GM12865 (cell line): ENCODE measurements at places on chromosomes 2 and 18.

- no peak for DNase-seq
These were observed 2.6 kb downstream of the RBMS1 start for GRCh38 chr2:160490733-160491685.

GRCh38 chr2:70855667-70856066, 20.1 kb upstream of the CD207 start:
- no peak for DNase-seq

- DNase-seq = no peak
These were observed 67.6 kb downstream of the TRAPPC8 start for GRCh38 chr18:31875301-31875700.

- no peak for DNase-seq
These were observed 7.3 kb downstream of the TNFRSF11A start for GRCh38 chr18:62332431-62332830.

- DNase-seq = no peak
These were observed 113.4 kb downstream of the ZBTB7C start for GRCh38 chr18:48295586-48296311.

- no peak for DNase-seq
These were observed 140.8 kb upstream of the SLC1A4 start for GRCh38 chr2:64848363-64848762.

- no peak for DNase-seq
These were observed 604 bp downstream of the COQ10B start for GRCh38 chr2:197453914-197454398.

DNA sequence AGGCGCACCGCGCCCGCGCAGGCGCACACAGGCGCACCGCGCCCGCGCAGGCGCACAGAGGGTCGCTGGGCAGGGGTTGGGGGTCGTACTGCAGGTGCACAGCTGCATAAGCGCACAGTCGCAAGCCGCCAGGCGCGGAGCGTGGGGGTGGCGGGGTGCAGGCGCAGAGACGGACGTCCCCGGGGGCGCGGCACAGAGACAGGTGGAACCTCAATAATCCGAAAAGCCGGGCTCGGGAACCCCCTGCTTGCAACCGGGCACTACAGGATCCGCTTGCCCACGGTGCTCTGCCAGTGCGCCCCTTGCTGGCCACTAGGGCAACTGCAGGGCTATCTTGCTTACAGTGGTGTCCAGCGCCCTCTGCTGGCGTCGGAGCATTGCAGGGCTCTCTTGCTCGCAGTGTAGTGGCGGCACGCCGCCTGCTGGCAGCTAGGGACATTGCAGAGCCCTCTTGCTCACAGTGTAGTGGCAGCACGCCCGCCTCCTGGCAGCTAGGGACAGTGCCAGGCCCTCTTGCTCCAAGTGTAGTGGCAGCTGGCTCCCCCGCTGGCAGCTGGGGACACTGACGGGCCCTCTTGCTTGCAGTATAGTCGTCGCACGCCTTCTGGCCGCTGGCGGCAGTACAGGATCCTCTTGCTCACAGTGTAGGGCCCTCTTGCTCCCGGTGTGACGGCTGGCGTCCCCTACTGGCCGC, 34.9 kb downstream of the FAM110C start:
- peak; percentile 45 for DNase-seq

- DNase-seq = no peak
These were observed 202.6 kb downstream of the TGIF1 start for GRCh38 chr18:3652380-3653262.

DNA sequence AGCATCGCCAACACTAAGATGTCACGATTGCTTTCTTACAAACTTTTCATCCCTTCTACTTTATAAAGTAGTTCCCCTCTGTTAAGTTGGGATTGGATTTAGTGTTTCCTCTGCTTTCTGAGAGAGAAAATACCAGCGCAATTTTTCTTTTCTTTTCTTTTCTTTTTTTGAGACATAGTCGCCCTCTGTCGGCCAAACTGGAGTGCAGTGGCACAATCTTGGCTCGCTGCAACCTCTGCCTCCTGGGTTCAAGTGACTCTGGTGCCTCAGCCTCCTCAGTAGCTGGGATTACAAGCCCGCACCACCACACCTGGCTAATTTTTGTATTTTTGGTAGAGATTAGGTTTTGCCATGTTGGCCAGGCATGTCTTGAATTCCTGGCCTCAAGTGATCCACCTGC, 9.0 kb downstream of the RELCH start:
- DNase-seq = no peak

GRCh38 chr2:231392431-231393148, 2.9 kb upstream of the B3GNT7 start:
- no peak for DNase-seq

- DNase-seq = peak; percentile 61
These were observed 208.0 kb upstream of the FBXO11 start for GRCh38 chr2:48114256-48114655.

DNA sequence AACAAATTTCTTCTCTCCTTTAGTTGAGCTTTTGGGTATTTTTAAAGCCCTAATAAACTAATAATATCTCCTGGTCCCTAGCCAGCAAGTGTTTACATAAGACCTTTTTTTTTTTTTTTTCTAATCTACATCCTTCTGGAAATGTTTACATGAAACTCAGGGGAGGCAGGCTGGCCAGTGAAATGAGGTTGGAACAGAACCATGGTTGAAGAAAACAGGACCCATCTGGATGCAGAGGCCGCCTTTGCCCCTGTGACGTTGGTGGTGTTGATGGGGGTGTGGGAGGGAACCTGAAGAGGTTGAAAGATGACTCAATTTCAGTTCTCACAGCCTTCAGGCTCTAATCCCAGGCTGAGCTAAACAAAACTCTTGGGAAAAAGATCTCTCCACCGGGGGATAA, 118.5 kb downstream of the NRP2 start:
- DNase-seq = no peak

DNA sequence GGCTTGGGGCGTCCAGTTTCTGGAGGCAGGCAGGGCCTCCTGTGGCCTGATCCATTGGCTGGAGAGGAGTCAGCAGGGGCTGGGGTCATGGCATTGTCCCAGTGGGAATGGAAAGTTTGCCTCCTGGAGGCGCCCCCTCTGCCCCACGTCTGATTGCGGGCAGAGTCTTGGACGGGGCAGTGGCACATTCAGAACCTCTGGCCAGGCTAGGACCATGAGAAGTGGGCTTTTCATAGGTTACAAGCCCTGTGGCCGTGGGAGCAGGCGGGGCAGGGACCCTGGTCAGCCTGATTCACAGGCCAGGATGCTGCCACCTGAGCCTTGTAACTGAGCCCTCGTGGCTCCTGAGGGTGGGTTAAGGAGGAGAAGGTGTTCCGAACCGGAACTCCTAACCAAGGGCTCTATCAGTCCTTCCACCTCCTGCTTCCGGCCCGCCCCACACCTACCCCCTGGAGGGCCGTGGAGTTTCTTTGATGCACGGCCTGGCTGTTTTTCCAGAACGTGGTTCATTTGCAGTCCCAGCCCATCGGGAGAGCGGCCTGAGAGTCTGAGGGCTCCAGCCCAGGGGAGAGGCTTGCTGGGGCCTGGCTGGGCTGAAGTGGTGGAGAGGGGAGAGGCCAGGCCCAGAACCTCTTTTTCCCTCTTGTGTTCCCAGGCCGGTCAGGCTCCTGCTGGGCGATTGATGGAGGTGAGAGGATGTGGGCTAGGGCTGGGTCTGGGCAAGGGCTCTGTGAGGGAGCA, 43.9 kb upstream of the PLB1 start:
- no peak for DNase-seq

GRCh38 chr2:86453836-86454235, 12.7 kb downstream of the KDM3A start:
- DNase-seq = no peak

DNA sequence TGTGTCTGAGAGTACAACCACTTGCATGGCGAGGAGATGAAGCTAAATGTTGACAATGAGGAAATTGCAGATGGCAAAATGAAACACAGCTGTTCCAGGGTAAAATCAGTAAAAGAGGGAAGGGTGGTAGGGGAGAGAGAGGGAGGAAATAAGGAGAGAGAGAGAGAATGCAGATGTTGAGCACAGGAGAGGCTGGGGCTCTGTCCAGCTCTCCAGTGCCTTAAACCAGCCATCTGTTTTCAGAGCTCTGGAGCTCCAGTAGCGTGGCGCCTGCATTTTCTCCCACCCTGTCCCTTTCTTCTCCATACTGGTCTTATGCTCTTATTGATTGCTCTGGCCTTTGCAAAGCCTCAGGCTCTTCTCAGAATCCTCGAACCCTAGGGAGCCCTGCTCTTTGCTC, 52.7 kb upstream of the BOD1L2 start:
- no peak for DNase-seq

- DNase-seq = peak; percentile 73
These were observed 28.8 kb upstream of the TMEM18 start for GRCh38 chr2:705971-706511.

- no peak for DNase-seq
These were observed 27.6 kb upstream of the GNAL start for GRCh38 chr18:11661430-11661829.

DNA sequence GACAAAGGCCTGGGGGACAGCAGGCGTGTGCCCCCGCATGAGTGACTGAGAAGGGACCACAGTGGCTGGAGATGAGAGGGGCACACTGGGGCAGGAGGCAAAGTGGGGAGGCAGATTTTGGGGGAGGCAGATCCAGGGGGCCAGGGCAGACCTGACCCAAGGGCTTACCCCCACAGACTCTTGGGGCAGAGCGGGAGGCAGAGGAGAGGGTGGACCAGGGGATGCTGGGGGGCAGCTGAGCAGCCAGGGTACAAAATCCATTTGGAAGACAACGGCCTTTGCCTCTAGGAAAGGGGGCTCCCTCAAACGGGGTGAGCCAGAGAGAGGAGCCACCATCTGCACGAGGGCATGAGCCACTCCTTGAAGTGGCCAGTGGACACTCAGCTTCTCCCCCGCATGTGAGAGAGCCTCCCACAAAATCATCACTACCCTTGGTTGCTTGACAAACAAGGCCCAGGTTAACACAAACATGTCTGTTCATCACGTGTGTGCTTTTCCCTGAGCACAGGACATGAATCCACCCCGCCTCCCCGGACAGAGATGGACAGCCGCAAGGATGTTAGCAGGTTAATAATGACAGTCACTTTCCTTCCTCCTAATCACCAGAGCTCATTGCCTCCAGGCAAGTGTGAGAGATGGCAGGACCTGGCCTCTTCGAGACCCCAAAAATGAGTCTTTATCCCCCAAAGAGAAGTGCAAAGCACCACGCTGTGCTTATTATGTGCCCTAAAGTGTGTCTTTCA, 72.0 kb upstream of the RAB6C start:
- DNase-seq = no peak

- no peak for DNase-seq
These were observed 76.9 kb upstream of the ODC1 start for GRCh38 chr2:10524851-10525572.

GRCh38 chr2:45855374-45855773, 203.9 kb downstream of the PRKCE start:
- no peak for DNase-seq

GRCh38 chr2:173750353-173750801, 214.8 kb downstream of the SP3 start:
- DNase-seq = no peak

DNA sequence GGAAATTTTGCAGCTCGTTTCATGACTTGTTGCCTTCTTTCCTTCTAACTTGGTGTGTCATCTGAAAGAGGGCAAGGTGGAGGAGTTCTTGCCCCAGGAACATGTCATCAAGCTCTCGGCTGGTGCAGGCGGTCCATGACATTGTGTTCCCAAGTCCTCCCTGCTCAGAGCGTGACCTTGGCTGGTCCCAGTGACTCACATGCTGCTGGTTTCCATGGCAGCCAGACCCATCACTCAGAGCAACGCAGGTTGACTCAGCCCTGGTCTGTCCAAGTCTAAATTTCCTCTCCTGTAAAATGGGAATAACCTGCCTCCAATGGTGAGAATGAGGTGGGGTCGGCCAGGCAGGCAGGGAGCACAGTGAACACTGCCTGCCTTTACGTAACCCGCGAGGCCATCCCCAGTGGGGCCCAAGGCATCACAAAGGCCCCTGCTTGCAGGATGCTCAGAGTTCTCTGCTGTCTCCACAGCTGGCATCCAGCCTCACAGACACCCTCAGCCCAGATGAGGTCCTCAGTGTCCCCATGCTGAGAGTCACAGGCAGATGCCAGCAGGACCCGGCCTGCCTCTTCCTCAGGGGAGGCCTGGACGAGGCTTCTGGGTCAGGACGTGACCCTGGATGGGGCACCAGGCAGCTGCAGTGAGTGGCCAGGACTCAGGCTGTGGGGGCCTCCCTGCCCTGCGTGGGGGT, 143.7 kb downstream of the TPO start:
- DNase-seq = no peak

- no peak for DNase-seq
These were observed 133.9 kb downstream of the ATP9B start for GRCh38 chr18:79203017-79203605.

DNA sequence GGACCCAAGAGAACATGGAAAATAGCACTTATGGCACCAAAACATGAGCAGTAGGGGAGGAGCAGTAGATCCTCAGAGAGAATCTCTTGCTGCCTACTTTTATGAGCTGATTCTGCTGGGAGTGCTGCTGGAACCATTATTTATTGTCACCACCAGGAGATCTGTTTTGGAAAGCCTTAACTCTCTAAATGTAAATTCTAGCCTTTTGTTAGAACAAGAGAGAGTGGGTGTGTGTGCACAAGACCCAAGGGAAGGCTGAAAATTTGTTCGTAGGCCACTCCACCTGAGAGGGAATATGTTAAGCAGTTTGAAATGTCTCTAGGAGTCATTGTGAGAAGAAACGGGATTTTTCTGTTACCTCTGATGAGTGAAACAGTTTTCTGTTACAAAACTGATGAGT, 16.2 kb upstream of the FAM237A start:
- no peak for DNase-seq

DNA sequence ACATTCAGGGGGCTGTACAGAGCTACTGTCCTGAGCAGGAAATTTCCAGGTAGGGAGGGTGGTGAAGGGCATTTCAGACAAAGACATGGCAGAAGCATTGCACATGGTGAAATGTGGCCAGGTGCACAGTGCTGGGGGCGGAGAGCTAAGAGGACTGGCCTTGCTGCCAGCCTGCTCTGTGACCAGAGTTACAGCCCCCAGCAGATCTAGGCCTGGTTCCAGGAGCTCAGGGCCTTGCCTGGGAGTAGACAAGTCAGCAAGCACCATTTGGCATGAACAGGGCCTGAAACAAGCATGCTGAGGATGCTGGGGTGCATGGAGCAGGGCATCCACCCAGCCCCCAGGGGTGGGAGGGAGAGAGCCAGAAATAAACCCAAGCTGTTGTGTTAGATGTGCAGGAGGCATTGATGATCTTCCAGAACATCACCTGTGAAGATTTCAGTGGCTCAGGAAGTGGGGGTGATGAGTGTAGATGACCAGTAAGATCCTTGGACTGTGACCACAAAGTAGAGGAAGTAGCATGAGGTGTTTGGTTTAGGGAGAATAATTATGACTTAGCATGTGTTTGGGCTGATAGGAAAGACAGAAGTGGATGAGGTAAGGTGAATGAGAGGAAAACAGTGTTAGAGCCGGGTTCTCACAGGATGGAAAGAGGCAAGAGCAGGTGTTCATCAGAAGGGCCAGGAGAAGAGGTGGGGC, 61.1 kb downstream of the COA5 start:
- peak; percentile 42 for DNase-seq

- no peak for DNase-seq
These were observed 542.9 kb upstream of the DDX18 start for GRCh38 chr2:117271631-117272030.
